Amygdala (tissue), 56 donors: ENCODE measurements at places on chromosomes 1 and 21.

GRCh38 chr1:19385221-19385620, 73.1 kb downstream of the SLC66A1 start:
- DNase-seq = no peak

- no peak for DNase-seq
Observed at GRCh38 chr1:201454608-201455007, 14.4 kb downstream of the PHLDA3 start.

GRCh38 chr1:87113313-87113712, 198.9 kb downstream of the HS2ST1 start:
- DNase-seq = no peak

- DNase-seq = no peak
Observed at GRCh38 chr1:31802190-31803150, 13.4 kb downstream of the SPOCD1 start.

DNA sequence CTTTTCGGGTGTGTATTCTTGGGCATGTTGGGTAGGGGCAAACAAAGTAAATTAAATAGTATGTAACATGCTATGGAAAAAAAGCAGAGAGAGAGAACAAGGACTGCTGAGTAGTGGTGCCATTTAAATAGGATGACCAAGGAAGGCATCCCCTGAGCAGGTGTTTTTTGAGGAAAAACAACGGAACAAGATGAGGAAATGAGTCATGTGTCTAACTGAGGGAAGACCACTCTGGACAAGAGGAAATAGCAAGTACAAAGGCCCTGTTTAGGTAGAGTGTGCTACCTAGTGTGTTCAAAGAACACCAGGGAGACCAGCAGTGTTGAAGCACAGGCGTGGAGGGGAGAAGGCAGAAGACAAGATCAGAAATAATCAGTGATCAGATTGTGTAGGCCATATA, 20.1 kb upstream of the GUCA2A start:
- no peak for DNase-seq

GRCh38 chr1:178527117-178527516, 14.2 kb downstream of the TEX35 start:
- no peak for DNase-seq

DNA sequence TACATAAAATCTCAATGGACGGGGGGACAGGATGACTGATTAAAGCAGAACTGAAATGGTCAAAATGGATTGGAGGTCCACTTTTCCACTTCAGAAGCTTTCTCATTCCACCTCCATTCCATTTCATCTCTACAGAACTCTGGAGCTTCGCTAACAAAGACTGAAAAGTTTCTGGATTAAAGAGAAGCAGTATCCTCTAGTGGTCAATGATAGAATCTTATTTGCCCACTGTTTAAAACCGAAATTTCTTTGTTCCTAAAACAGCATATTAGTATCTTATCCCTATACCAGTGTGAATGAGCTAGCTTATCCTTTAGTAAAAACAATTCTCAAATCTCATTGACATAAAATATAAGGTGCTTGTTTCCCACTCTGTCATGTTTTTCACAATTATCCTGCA, 890.6 kb downstream of the KCNT2 start:
- DNase-seq = no peak

GRCh38 chr1:55468142-55468795, 253.1 kb upstream of the USP24 start:
- DNase-seq = no peak

DNA sequence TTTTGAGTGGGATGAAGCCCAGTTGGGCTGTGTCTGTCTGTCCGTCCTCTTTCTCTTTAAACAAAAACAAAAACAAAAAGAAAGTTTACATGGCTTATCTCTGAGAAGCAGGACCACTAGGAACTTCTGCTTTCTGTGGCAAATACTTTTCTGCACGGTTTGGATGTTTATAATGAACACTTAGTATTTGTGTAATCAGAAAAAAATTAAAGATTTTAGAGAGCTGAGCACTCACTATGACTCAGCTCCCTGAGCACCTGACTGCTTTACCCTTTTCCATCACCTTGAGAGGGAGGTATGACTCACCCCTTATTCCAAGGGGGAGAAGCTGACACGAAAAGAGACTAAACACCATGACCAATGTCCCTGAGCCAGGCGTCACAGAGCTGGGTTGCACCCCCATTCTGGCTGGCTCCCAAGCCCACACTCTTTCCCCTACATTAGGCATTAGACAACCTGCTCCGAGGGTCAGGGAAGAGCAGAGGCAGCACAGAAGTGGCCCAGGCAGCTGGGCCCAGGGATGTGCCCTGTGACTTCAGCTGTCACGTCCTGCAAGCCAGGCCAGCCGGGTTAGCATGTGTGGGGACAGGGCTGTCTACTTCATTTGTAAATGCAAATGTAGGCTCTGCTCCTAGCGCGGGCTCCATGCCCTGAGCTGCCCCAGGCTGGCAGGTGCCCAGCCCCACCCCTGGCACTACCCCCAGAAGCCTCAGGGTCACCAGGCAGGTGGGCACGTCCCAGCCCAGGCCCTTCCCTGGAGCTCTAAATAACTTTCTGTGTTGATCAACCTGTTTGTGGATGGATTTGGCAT, 30.4 kb downstream of the RAP1GAP start:
- no peak for DNase-seq

DNA sequence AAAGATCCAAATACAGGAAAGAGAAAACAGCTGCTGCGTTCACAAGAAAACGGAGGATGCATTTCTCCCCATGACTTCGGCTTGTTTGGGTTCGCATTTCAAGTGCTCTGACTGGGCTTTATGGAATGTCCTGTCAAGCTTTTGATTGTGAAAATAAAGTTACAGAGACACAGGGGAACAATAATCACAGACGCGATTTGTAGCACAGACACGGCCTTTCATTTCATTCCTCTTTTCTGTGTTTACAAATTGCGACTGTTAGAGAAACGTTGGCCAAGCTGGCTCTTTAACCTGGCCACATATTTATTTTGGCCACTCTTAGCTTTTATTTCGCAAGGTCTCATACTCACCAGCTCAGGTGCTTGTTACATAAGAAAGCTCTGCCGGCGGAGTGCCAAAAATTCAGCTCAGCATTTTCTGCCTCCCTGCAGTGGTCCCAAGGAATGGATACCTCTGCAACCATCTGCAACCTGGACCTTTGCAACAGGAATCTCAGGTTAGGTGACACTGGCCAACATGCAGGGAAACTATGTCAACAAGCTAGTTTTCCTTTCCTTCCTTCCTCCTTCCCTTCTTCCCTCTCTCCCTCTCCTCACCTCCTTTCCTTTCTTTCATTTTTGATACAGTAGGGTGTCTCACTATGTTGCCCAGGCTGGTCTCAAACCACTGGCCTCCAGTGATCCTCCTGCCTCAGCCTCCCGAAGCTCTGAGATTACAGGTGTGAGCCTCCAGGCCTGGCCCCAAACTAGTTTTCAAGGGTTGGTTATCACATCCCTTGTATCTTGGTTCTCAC, 58.2 kb upstream of the SLC45A1 start:
- DNase-seq = no peak

GRCh38 chr1:156848461-156849150, 10.3 kb downstream of the INSRR start:
- DNase-seq = no peak

GRCh38 chr1:212221801-212222200, 63.4 kb upstream of the PPP2R5A start:
- DNase-seq = no peak

- DNase-seq = no peak
Observed at GRCh38 chr1:19007491-19008441, 51.3 kb upstream of the IFFO2 start.

DNA sequence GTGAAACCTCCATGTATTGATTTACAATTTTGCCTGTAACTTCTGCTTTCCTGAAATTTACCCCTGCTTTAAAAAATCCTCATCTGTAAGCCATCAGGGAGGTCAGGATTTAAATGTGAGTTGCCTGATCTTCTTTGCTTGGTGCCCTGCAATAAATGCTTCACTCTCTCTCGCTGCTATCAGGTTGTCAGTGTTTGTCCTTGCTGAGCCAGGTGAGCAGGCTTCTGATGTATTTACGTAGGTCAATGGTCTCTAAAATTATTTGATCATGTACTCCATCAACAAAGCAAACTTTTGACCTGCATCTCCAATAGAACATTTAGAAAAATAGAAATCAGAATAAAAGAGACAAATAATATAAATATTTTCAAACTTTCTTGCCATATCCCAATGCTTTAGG, 453.4 kb downstream of the DPYD start:
- DNase-seq = no peak

GRCh38 chr1:201676641-201677040, 137.7 kb downstream of the NAV1 start:
- DNase-seq = no peak

- no peak for DNase-seq
Observed at GRCh38 chr1:94693029-94693428, 127.1 kb upstream of the SLC44A3 start.

- DNase-seq = no peak
Observed at GRCh38 chr21:44935533-44935927, 4.3 kb upstream of the SLX9 start.

DNA sequence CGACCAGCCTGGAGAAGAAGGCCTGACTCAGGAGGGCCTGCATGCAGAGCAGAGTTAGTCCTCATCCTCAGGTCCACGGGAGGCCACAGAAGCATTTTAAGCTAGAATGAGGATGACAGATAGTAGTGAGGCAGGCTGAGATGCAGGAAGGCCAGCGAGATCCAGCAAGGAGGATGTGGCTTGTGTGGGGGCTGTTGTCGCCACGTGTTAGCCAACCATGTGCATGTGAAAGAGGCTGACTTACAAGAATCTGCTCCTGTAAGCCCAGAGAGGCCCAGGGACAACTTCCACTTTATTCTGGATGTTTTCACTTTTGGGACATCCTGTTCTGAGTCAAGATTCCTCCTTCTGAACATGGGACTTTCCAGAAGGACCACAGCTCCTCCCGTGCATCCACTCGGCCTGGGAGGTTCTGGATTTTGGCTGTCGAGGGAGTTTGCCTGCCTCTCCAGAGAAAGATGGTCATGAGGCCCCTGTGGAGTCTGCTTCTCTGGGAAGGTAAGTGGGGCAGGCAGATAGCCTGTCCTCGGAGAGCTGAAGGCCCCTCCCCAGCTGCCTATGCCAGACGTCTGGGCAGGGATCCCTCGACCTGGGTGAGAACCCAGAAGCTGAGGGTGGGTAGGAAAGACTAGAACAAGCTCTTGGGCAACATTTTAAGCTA, at the start of gene SLAMF8:
TSS of gene SLAMF8 (plus strand) at position 433 of the 661 bp plus-strand sequence. CDS start at position 459, 26 bp downstream.
- DNase-seq = no peak

DNA sequence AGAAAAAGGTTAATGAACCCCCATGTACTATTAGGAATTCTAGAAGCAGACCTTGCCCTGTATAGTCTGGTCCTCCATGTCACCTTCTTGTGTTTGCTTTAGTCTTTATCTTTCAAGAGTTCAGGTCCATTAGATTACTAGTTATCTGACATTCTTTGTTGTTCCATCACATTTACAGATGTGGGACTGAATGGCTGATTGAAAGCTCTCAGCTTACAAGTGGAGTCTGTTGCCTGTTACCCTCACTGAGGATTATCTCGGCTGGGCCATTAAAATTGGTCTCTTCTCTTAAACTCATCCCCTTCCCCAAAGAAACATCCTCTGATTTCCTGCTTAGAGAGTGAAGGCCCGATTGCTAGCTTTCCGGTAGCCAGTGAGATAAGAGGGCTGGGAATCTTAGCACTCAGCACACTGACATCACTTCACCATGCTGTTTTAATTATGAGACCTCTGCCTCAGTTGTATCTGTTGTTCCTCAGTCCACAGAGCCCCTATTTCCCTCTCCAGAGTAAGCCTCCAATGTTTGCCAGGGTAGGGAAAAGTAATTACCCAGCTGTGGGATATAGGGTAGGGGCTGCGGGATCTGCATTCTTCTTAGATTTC, 76.8 kb downstream of the LPGAT1 start:
- no peak for DNase-seq

GRCh38 chr1:107499139-107499744, 358.4 kb downstream of the NTNG1 start:
- no peak for DNase-seq

DNA sequence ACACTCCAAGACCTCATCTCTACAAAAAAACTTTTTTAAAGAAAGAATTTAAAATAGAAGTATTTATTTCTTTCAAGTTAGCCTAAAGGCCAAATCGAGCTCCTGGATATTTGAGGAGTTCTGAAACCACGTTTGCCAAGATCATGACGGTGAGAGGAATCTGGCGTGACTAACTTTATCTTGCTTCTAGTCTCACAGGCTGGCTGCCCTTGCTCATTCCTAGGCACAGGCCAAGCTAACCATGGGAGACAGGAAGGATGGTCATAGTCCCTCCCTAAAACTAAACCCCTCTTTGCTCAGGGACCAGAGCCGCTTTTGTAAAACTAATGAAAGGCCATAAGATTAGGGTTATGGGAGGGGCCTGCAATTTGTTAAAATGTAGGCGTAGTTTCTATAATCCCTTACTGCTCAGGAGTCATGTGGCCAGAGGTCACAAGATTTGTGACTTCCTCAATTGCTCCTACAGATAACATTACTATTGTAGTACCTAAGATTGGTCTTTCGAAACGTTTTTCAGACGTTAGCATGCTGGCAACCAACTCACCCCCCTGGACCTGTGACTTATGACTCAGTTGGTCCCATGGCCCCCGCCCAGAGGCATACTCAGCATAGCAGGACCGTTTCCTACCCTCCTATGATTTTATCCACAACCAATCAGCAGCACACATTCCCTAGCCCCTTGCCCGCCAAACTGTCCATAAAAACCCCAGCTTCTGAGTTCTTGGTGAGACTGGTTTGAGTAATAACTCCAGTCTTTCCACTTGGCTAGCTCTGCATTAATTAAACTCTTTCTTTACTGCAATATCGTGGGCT, 425.0 kb downstream of the SMYD3 start:
- no peak for DNase-seq

- DNase-seq = no peak
Observed at GRCh38 chr1:198234520-198235251, 77.9 kb downstream of the NEK7 start.

GRCh38 chr1:72936942-72937341, 654.6 kb upstream of the NEGR1 start:
- DNase-seq = no peak

GRCh38 chr21:25872271-25872670, 137.5 kb downstream of the GABPA start:
- no peak for DNase-seq

DNA sequence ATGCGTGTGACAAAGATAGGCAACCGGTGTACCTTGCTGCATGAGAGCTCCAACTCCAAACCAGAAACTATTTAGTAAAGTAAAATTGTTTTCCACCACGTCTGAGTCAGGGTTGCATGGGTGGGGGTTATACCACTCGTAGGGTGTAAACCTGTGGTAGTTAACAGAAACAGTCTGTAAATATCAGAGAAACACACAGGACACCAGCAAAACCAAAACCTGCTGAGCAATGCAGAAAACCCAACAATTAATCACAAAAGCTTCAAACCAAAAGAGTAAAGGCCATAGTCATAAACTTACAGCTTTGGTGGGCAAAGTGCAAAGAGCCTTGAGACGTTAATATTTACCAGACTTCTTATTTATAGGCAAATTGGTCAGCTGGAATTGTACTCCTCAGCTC, 282.7 kb downstream of the BACH1 start:
- no peak for DNase-seq
